Psoas muscle (tissue), 8 donors: ENCODE measurements at places on chromosomes 16 and 17.

- no peak for DNase-seq
Measured at GRCh38 chr17:41211845-41212466, 14.5 kb upstream of the KRTAP9-2 start.

- no peak for DNase-seq
Measured at GRCh38 chr16:80174416-80174815, 366.4 kb upstream of the DYNLRB2 start.

DNA sequence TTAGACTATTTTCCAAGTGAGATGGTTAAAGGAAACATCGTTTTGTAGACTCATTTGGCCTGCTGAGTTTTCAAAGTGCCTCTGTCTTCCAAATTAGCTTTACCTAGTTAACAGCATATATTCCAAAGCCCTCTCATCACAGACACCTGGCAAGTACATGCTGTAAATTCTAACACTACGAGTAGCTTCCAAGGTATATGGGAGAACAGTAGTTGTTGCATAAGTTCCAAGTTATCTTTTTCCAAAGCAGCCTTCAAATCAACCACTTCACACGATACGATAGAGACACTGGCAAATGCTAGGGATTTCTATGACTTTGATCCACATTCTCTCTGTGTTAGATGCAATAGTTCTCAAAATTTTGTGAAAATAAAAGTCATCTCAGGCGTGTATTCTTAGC is 299.3 kb downstream of the CNTNAP4 start:
- no peak for DNase-seq

GRCh38 chr17:78337244-78338109 is 22.4 kb downstream of the SOCS3 start:
- no peak for DNase-seq

DNA sequence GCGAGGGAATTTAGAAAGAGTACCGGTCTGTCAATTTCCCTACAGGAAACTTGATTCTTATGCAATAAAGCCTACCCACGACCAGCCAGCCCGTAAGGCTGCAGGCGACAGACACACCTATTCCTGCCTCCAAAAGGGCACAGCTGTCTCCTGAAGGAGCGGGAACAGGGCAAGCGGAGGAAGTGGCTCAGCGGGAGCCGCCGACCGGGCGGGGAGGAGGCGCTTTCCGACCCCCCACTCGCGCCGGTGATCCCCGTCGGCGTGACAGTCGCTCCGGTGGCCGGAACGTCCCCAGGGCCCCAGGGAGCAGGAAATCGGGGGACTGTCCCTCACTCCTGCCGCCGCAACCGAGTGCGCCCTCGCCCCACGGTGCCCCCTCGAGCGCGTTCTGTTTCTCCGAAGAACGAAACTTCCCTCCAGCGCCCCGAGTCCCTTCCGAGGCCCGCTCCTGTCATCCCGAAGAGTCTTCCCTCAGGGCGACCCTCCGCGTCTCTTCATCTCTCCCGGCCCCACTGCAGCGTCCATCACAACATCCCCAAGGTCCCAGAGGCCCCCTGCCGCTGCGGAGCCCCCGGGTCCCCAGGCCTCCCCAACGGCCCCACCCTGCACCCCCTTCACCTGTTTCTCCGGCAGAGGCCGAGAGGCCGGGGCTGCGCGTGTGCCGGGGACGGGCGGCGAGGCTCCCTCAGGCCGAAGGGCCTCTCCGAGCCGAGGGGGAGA is 421 bp downstream of the STAT3 start:
- DNase-seq: peak; percentile 77

DNA sequence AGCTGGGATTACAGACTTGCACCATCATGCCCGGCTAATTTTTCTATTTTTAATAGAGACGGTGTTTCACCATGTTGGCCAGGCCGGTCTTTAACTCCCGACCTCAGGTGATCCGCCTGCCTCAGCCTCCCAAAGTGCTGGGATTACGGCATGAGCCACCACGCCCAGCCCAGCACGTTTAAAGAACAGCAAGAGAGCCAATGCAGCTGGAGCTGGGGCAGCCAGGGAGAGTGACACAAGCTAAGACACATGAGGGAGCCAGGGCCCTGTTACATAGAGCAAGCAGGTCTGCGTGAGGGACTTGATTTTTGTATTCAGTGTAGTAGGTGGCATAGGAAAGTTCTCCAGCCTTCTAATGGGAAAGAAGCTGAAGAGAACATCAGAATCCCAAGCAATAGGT is 21.7 kb upstream of the GOSR2 start:
- no peak for DNase-seq

- DNase-seq: no peak
Measured at GRCh38 chr17:46875849-46876352, 24.5 kb downstream of the WNT9B start.
